Activated CD4-positive, alpha-beta T cell treated with anti-CD3 and anti-CD28 coated beads, Interleukin-2, amount 50 U/mL, for 4 hours (primary cell): ENCODE measurements at places on chromosomes 5 and 9.

DNA sequence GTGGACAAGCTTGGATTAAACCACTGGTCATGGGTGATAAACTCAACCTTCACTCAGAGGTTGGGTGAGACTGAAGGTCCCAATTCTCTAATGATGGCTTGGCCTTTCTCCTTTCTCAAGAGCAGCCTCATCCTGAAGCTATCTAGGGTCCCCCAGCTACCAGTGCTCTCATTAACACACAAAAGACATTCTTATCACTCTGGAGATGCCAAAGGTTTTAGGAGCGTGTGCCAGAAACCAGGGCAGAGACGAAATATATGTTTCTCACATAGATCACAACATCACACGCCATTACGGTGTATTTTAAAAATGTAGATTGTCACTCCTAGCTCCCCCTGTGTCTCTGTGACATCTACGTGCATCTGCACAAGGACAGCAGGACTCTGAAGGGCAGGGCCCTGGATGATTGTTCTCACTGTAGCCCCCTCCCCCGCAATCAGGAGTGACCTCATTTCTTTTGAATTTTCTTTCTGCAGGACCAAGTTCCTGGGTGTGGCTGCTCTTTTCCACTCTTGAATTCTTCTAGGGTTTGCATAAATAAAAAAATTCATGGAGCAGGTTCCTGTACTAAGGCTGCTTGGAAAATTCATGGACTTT, 311.3 kb downstream of the GADD45G start:
- no peak for DNase-seq

DNA sequence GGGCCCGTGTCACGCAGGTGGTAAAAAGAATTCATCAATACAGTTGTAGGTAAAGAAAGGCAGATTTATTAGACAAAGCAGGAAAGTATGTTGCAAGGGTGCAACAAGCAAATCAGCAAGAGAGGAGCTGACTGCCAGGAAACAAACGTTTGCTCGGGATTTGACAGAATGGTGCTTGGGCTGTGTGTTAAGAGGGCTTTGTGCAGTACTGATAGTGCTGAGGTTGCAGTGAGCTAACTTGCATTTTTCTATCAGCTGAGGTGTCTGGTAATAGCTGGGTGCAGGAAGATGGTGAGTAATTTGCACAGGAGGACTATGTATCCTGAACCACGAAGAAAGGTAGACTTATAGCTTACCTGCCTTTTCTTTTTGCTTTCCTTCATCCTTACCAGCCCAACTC, 3.9 kb upstream of the RARS1 start:
- DNase-seq = no peak

GRCh38 chr5:146173597-146173996, 8.9 kb downstream of the LARS1 start:
- DNase-seq = no peak

DNA sequence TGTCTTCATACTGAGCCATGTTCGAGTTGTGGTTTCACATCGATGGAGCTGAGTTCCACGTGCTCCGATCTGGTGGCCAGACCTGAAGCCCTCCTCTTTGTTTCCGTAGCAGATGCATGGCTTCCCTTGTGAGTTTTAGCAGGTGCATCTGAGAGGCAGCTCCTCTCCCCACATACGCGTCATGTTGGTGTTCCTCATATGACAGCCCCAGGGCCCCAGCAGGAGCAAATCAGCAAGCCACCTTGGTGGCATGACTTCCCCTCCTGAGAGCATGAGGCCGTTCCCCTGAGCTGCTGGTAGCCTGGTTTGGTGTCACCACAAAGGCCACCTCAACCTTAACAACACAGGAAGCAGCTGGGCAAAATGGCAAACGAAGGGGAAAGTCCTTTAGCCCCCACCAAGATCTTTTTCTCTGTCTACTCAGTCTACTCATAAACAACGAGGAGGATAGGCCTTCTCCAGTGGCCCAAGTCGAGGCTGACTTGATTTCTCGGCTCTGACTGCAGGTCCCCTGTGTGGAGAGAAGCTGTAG, 5.9 kb downstream of the CYFIP2 start:
- peak; percentile 66 for DNase-seq

- no peak for DNase-seq
These were observed 192.4 kb downstream of the MAST4 start for GRCh38 chr5:66788556-66788955.

- DNase-seq = no peak
These were observed 190.4 kb upstream of the IER5L start for GRCh38 chr9:129368444-129368978.

GRCh38 chr5:128317481-128317880, 220.6 kb downstream of the FBN2 start:
- DNase-seq = no peak

DNA sequence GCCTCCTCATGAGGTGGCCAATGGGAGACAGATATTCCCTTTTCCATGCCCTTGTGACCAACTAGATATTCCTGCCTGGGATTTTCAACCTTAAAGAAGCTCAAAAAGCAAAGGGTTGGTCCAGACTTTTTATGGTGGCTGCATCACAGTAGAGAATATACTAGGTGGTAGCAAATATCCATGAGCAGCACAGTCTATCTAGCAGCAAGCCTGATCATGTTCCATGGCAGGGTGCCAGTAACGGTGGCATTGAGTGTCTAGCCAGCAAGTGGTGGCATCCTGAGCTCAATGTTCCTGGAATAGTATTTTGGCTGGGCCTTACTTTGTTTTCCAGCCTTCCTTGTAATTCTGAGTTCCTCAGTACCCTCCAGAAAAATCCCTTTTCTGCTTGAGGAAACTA, 25.8 kb downstream of the CDC25C start:
- DNase-seq = no peak

DNA sequence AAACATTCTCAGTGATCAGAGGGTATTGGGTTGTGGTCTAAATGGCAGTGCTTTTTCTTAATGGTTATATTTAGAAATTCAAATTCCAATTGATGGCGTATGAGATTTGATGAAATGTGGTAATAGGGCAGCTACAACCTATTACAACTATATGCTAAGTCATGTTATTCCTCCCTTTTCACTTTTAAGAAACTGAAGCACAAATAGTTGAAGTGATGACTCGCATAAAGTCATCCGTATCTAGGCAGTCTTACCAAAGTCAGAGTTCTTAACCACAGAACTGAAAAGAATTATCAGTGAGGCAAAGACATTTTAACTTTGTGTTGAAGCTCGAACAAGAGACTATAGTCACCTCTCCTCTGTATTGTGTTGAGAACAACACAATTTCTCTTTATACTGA, 28.2 kb downstream of the C9orf152 start:
- DNase-seq = no peak

DNA sequence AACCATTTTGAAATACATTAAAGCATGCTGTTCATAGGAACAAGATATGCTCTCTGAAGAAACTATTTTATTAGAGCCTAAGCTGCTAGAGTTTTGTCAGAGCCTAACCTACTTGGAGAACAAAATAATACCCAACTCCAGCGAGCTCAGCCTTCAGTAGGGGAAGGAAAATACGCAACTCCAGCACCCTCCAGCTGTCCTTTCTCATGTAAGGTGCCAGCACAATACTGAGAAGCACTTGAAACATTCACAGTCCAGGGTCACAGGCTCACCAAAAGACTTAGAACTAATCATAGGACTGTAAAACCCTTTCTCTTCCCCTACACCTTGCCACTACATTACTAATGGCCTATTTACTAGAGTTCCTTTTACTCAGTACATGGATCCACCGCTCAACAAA, 18.9 kb downstream of the DPYSL3 start:
- DNase-seq = no peak

DNA sequence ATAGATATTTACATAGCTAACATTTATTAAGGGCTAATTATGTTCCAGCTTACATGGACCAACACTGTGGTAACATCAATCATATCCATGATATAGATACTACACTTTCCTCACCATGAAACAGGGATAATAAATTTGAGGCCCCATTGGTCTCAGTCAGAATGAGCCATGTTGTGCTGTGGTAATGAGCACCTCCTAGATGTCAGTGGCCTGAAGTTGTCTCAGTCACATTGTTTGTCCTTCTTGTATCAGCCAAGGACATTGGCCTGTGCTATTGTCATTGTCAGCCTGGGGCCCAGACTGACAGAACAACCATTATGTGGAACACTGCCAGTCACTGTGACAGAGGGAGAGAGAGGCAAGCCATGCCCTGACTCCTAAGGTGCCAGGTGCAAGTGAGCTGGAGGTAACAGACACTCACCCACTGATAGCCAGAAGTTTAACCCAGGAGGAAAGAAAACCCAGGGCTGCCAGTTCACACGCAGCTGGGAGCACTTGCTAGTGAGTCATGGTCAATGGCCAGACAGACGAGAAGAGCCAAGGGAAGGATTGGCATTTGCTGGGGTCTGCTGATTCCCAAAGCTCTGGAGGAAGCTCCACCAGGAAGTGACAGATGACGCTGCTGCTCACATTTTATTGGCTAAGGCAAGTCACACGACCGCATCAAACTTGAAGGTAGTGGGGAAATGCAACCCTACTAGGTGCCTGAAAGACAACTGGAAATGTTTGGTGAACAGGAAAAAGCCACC, 224.2 kb downstream of the MELK start:
- no peak for DNase-seq
